AG09309 (cell line): ENCODE measurements at places on chromosomes 3 and 15.

GRCh38 chr3:10600296-10600714 is 94.9 kb upstream of the ATP2B2 start:
- DNase-seq = no peak

GRCh38 chr3:50639055-50639494 is 22.1 kb downstream of the MAPKAPK3 start:
- no peak for DNase-seq

GRCh38 chr15:37135225-37135624 is 34.9 kb upstream of the MEIS2 start:
- DNase-seq = no peak

GRCh38 chr15:43789409-43789808 is 2.7 kb upstream of the SERF2 start:
- no peak for DNase-seq

GRCh38 chr3:150455341-150455740 is 47.2 kb downstream of the TSC22D2 start:
- no peak for DNase-seq

GRCh38 chr15:98076021-98076816 is 115.7 kb downstream of the ARRDC4 start:
- no peak for DNase-seq
